Progenitor cell of endocrine pancreas (in vitro differentiated cells): ENCODE measurements at places on chromosomes 7 and 10. TPM values are rescaled to one million over a fixed set of nuclear protein-coding genes. Genes with fewer than 3 reads are reported as not detected.

DNA sequence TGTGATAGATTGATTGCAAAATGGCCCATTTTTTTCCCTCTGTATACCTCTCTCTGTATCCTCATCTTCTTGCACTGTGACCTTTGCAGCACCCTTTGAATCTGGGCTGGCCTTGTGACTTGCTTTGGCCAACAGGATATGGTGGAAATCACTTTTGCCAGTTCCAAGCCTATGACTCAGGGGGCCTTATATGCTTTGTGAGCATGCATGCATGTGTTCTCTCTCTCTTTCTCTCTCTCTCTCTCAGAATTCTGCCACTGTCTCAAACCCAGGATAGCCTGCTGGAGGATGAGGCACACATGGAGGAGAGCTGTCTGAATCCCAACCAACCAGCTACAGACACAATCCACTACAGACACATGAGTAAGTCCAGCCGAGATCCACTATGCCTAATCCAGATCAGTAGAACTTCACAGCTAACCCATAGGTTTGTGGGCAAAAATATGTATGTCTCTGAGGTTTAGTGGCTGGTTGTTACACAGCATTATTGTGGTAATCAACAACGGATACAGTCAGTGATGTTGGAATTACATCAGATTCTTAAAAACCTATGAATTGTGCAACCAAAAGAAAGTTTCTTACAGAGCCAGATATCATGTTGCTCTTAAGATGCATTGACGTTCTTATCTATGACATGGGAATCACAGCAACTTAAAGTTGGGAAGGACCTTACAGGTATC is 41.8 kb upstream of the ABCB4 start:
- no peak for DNase-seq

- no peak for DNase-seq
Measured at GRCh38 chr7:158270106-158270775, 317.4 kb downstream of the PTPRN2 start.

DNA sequence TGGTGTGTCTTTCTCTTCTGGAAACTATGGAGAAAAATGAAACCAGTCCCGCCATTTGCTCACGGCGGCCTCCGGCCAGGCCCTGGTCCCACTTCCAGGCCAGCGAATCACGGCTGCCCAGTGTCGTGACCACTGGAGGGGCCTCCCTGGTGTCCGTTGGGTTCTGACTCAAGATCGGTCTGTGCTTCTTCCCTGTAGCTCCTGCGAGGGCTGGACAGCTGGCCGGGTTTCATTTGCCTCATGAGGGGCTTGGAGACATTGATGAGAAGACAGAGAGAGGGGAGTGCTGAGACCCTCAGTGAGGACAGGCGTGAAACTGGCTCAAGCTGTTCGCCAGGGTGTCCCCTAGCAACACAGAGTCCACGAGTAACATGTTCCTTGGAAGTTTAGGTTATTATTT is 108.6 kb downstream of the ADARB2 start:
- DNase-seq = no peak

DNA sequence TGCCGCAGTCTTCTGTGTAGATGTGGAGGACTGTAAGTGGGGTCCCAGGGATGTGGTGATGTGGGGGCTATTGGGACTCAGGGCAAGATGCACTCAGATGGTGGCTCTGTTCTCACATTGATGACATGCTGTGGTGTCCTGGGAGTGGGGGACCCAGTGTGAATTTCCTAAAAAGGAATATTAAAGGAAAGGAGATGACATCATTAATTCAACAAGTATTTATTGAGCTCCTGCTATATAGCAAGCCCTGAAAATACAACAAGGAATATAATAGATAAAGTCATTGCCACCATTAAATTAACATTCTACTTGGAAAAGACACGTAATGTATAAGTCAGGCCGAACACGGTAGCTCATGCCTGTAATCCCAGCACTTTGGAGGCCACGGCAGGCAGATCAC is 61.9 kb upstream of the MNX1 start:
- no peak for DNase-seq

DNA sequence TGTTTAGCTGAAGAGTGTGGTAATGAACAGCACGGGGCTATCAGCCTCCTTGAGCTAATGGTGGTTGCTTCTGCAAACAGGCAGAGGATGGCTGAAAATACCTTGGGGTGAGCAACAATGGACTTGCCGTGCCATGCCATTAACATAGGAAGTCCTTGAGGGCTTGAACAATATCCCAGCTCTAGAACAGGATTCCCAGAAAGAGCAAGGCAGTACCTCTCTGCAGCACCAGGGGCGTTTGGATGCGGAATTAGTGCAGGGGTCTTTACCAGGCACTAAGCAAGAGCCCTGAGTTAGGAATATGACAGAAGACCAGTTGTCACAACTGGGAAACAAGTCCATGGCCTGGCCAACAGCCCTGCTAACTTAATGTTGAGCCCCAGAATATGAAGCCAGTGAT is 143.2 kb upstream of the COBL start:
- no peak for DNase-seq

- no peak for DNase-seq
Measured at GRCh38 chr7:101405474-101406067, 42.9 kb downstream of the COL26A1 start.

DNA sequence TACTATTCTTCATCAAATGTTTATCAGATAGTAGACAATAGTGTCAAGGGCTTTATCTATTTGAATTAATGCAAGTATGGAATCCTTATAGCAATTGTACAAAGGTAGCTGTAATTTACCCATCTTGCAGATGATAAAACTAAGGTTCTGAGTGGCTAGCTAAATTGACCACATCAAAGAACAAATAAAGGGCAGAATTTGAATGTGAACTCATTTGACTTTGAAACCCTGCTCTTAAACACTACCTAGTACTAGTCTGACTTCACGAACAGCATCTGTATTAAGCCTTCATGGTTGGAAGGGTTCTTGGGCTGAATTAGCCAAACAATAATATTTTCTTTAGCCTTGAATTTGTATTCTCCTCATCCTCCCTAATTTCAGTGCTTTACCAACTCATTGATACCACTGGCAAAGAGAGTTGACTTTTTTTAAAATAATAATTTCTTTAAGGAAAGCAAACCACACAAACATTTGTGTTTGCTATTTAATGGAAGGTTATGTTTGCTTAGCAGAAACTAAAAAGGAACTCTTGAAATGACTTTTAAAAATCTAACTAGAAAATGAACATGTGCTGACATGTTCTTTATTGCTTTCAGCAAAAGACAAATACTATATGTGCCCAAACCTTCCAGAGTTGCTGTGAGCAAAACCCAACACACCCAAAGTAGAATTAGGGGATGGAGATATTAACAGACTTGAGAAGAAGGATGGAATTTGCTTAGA is 322.6 kb downstream of the RNLS start:
- no peak for DNase-seq

- DNase-seq = no peak
Measured at GRCh38 chr10:127878475-127879055, 14.2 kb downstream of the CLRN3 start.

- DNase-seq = no peak
Measured at GRCh38 chr7:133401225-133401624, 148.3 kb downstream of the EXOC4 start.

DNA sequence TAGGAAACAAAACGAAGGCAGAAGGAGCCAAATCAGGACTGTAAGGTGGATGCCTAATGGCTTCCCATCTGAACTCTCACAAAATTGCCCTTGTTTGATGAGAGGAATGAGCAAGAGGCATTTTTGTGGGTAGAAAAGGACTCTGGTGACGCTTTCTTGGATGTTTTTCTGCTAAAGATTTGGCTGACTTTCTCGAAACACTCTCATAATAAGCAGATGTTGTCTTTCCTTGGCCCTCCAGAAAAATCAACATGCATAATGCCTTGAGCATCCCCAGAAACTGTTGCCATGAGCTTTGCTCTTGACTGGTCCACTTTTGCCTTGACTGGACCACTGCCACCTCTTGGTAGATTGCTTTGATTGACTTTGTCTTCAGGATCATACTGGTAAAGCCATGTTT is 13.5 kb downstream of the PTPN12 start:
- no peak for DNase-seq

DNA sequence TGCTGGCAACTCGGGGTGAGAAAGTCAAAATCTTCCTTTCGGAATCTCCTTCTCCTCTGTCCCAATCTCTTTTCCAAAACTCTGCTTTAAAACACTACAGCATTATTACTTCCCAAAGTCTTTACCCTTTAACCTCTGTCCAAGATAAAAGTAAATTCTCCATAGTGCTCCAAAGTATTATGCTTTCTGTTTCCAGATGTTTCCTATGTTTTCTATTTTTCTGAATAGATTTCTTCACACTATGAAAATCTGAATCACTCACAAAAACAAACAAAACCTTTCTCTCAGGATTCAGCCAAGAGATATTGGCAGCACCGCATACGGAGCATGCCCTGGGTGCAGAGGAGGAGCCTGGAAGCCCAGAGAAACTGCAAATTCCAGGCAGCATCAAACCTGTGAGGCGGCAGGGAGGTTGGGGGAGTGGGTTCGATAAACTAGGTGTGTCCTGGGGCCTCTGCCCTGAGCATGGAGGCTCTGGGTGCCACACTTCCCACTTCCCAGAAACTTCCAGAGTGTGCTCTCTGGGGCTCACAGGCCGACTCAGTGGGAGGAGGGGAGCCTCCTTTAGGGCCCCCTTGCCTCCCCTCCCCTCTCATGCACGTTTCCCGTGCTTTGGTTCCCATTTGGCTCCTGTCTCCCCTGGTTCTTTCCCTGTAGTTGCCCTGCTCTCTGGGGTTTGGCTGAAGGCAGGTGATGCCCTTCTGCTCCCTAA is 35.6 kb downstream of the VIPR2 start:
- DNase-seq = no peak

DNA sequence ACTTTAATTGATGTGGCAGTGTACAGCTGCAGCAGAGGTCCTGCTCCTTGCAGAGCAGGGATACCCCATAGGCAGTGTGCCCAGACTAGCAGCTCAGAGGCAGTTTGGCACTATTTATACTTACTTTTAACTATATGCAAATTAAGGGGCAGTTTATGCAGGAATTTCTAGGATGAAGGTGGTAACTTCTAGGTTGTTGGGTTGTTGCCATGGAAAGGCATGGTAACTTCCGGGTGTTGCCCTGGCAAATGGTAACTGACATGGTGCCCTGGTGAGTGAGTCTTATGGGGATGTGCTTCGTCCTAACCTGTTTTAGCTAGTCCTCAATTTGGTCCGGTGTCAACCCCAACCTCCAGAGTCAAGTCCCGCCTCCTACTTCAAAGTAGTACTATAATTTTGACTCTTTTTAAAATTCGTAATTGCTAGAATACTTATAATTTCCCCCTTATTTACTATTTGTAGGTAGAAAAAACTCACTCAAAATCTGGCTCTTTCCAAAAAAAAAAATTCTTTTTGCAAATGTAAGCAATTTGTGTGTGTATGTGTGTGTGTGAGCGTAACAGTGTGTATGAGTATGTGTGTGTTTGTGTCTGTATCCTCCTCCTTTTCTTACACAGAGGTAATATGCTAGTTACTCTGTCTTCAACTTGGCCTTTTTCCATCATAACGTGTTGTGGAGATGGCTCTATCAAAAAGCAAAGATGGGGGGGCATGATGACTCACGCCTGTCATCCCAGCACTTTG is 5.9 kb downstream of the COL26A1 start:
- DNase-seq = no peak

DNA sequence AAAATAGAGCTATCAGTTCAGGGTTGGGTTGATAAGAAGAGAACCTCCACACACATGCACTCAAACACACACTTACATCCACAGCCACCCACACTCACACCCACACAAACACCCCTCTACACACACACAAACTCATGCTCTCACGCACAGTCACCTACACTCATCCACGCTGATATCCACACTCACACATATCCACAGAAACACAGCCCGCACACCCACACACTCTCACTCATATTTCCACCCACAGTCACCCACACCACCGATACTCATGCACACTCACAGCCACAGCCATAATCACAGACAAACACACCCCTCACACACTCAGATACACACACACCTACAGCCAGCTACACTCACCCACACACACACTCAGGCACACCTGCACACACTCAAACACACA is 333.0 kb upstream of the TPK1 start:
- DNase-seq = no peak

GRCh38 chr7:137399827-137400823 is 56.6 kb upstream of the PTN start:
- DNase-seq = no peak

- no peak for DNase-seq
Measured at GRCh38 chr7:55030314-55030713, 11.5 kb downstream of the EGFR start.

DNA sequence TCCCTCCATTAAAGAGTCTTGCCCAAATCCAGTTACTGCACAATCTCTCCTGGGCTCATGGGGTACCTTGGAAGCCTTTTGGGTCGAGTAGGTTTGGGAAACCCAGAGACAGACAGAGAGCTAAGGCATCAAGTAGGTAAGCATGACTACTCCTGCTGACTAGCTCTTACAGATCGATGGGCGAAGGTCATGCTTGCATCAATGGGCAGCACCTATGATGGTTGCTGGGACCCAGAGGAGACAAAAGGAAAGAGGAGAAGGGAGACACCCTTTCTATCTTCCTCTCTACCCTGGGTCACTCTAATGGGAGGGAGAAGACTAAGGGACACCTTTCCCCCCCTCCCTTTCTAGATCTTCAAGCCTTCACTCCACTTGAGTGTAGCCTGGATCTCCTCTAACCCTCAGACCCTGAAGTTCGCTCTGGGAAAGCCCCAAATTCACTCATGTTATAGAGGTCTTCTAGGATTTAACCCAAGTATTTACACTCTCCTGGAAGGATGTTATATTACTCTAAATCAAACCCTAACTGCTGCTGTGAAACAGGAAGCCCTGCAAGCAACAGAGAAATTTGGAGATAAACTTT is 31.6 kb upstream of the ZNF746 start:
- no peak for DNase-seq

DNA sequence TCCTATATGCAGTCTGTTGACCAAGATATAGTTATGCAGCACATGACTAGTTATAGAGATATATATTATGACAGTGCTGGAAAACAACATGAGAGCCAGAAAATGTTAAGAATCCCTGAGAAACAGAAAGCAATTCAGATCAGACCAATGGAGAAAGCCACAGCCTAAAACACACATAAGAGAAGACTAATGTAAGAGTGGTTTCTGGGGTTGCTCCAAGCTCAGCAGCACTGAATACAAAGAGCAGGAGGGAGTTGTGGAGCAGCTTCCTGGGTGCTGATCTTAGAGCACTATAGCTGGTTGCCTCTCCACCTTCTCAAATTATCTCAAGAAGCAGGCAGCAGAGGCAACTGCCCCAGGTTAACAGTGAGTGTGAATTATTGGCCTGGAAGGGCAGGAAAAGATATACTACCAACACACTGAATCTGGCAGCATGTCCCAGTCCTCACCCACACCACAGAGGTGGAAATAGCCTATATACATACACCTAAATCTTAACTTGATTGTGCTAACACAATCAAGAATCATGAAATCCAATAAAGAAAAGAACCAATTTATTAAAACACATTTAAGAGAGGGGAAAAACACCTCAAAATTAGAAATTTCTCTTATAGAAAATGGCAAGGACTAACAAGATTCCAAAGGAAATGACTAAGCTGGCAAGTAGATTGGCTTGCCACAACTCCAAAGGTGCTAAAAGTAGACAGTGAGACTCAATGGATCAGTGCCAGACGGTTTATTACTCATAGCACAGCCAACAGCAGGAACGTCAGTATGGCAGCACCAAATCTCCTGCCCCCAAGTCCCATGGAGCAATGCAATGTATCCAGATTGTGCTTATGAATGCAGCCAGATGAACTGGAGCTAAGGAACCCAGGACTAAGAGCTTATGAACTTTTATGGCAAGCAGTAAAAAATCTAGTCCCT is 5.1 kb downstream of the PTTG1IP2 start:
- DNase-seq = no peak

MIOS gene
- total RNA-seq = 62.0 and 62.3 TPM in 2 replicates

TRIL gene
- total RNA-seq = 8.0 and 9.3 TPM in 2 replicates

SLC16A9 gene
- total RNA-seq = 11.6 and 13.7 TPM in 2 replicates
